HepG2 (cell line): ENCODE measurements at places on chromosomes 1 and 21.

DNA sequence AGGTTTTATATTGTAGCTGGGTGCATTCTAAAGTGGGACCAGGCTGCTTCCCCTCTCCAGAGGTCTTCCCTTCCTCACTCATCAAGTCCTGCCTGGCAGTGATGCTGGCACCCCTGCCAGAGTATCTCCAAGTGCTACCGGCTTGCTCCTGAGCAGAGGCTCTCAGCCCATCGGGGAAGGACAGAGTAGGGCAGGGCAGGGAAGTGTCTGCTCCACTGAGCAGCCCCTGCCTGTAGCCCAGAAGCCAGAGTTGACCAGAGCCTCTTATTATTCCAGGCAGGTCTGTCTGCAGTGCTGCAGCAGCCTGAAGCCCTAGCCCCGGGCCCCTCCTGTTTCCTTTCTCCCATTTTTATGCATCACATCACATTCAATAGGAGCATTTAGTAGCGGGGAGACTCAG lies 51.1 kb downstream of the ATP2B4 start:
- DNase-seq = no peak

DNA sequence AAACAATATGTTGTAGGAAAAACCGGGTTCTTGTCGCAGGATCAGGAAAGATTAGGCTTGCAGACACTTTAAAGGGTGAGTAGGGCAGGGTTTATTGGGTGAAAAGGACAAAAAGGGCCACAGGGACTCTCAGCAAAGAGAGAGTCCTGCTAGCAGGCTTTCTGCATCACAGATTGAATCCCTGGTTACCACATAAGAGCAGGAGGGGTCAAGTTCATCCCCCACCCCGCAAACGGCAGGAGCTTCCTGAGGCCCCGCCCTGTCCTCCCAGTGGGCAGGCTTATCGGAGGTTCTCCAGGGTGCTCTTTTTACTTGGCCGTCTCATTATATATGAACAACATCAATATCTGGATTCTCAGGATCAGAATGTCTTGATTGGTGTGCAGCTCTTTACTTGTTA lies 47.7 kb downstream of the SYCP1 start:
- no peak for DNase-seq

DNA sequence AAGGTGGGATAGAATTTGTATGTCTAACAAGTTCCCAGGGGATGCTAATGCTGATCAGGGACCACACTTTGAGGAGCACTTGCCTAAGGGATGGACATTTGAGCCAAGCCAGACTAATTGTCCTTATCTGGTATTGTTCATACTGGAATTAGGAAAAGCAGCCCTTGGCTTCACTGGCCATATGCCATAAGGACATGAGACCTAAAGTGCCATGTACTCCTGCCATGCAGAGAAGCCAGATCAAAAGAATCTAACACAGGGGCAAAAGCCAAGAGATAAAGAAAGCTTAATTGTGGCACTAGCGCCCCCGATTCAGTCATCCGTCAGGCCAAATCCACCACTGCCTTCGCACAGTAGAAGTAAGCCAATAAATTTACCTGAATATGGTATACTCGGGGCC lies 45.7 kb downstream of the RNF11 start:
- DNase-seq = no peak

GRCh38 chr21:27713154-27714109 lies 746.5 kb upstream of the ADAMTS5 start:
- no peak for DNase-seq

- DNase-seq = no peak
Measured at GRCh38 chr1:84436876-84437655, 38.8 kb downstream of the DNASE2B start.

DNA sequence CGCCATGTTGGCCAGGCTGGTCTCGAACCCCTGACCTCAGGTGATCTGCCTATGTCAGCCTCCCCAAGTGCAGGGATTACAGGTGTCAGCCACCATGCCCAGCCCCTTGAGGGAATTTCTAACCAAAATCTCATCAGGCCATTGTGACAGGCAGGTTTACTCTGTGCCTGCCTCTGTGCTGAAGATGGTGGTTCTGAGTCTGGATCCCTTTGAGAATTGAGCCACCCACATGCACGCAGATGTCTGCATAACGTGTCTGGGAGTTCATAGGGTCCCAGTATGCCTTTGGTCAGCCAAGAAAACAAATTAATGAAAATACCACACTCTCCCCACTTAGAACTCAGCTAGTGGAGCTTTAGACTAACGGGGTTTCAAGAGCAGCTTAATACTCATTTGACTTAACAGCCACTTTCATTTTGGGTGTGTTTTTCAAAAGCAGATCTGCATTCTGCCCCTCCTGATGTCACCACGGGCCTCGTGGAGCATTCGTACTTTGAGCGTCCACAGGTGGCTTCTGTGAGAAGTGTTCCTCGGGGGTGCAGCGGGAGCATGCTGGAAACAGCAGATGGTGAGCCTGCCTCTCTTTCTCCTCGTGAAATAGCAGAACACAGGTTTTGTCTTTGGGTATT lies 45.3 kb downstream of the DIP2A start:
- DNase-seq = no peak
